ENCODE measurements at places on chromosomes 1 and 21.

- no peak for DNase-seq
Observed at GRCh38 chr1:210132582-210132981, 100.0 kb upstream of the SERTAD4 start.

DNA sequence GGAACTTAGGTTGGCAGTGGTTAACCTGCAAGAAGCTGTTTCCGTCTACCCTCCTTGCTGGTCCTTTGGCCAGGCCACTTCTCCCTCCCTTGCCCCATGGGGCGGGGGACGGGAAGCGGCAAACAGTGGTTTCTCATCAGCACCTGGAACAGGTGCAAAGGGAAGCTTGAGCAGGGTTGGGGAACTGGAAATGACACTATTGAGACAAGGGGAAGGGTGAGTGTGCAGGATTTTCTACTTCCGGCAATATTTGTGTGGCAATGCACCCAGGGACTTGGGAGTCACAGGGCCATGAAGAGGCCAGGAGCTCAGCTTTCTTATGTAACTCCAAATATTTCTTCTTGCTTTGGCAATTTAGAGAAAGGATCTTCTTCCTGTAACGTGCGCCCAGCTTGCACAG lies 29.0 kb upstream of the SARS1 start:
- no peak for DNase-seq

DNA sequence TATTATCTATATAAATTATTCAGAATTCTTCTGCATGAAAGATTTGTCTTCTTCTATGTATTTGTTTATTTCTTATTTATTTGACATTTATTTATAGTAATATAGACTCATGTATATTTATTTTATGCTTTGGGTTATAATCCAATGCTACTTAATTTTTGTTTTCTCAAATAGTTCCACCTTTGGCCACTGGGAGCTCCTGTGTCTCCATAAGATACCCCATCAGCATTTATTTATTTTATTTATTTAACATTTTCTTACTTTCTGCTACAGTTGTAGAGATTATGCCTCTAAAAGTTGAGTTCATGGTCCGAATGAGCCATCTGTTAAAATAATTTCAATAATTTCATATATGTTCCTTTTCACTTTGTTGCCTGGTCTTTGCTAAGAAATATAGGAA lies 289.4 kb downstream of the ADGRL2 start:
- no peak for DNase-seq

GRCh38 chr1:151222130-151222529 lies 23.8 kb downstream of the PIP5K1A start:
- no peak for DNase-seq

- no peak for DNase-seq
Observed at GRCh38 chr1:94142022-94142421, 21.1 kb upstream of the ABCA4 start.

DNA sequence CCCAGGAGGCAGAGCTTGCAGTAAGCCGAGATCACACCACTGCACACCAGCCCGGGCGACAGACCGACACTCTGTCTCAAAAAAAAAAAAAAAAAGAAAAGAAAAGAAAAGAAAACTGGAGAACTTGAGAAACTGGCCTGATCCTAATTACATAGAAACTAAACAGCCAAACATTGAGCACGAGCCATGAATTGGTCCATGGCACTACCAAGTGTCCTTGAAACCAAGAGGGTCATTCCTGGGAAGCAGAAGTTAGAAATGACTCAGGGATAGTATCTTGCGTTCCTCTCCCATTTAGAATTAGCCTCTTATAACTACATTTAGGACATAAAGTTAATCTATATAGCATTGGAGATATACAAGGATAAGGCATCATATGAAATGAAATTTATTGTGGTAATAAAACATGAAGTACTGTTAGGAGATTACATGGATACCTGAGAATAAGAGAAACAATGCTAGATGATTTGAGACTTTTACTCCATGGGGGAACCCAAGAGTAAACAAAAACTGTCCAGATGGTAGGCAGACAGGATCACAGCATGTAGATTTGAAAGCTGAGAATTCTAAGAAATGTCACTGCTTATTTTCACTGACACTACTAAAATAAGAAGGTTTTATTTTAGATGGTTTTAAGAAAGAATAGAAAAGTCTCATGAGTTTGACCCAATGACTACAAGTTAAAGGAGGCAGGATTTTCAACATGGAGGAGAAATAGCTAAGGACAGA lies 39.5 kb upstream of the CPLANE2 start:
- no peak for DNase-seq

DNA sequence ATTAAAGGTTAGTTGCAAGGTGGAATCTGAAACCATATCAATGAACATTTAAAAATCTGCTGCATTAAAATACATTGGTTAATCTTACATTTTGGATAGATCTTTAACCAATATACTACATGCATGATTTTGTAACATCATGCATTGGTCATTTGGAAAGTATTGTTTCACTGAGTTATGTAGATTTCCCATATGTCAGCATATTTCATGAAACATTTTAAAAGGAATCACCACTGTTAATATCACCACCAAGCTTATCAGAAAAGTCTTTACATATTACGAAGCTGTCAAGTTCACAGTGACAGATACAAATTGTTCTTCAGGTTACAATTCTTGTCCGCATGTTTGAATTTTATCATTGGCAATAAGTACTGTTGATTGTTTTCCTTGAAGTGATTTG lies 89.9 kb upstream of the ADGRL2 start:
- DNase-seq: no peak

- DNase-seq: no peak
Observed at GRCh38 chr1:8214501-8215173, 103.3 kb upstream of the SLC45A1 start.

DNA sequence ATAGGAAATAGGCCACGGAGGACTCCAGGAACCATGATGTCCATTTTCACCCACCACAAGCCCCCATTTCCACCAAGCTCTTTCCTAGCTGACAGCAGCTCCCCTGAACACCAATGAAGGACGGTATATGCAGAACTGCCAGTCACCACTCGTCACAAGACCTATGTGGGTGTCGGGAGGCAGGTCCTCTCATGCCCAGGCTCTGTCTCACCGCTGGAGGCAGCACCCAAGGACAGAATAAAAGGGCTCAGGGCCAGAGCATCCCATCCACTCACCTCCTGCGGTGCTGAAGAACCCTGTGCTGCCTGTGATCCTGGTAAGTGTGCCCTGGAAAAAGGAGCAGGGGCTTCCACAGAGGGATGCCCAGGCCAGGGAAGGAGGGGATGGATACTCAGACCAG lies at the start of gene LCE1F:
Gene LCE1F, plus strand, starts transcription at position 266 of the 400 bp plus-strand sequence. CDS start 1,232 bp downstream, outside the sequence.
- no peak for DNase-seq

DNA sequence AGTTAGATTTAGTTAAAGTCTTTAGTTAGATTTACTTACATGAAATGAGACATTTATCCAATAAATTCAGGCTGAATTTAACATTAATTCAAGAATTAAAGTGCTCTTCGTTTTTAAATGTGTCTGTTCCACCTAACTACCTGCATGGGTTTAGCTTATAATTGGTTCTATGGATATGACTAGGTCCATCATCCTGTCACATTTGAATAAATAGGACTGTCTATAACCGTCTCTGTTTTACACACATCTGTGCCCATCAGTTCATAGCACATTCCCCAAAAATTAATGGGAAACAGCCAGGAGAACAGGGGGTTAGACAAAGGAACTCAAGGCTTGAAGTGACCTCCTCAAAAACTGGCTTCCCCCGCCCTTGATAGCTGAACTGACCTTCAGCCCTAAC lies 219.6 kb downstream of the MRPL39 start:
- DNase-seq: no peak

- no peak for DNase-seq
Observed at GRCh38 chr1:227996187-227996950, 10.4 kb upstream of the WNT3A start.

- DNase-seq: no peak
Observed at GRCh38 chr1:214882616-214883015, 199.9 kb upstream of the KCNK2 start.

DNA sequence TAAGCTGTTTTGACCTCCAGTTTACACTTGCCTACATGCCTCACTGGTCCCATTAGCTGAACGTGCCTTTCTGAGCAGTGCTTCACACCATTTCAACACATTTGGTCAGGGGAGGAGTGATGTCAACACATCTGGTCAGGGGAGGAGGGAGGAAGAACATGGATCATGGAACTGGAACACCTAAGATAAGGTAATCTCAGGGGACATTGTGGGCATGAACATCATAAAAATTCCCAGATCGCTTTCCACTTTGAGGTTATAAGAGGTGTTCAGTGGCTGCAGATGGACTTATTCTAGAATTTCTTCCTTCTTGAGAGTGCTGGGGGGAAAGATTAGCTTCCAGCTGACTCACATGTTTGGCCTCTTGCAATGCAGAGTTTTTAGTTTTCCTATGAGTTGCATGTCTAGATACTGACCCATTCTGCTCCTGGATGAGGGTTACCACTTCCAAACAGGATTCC lies 2.0 kb downstream of the QSOX1 start:
- DNase-seq: no peak

- DNase-seq: no peak
Observed at GRCh38 chr21:42144679-42145568, 73.8 kb downstream of the UMODL1 start.

GRCh38 chr1:25043228-25043580 lies 113.1 kb upstream of the RUNX3 start:
- DNase-seq: no peak

DNA sequence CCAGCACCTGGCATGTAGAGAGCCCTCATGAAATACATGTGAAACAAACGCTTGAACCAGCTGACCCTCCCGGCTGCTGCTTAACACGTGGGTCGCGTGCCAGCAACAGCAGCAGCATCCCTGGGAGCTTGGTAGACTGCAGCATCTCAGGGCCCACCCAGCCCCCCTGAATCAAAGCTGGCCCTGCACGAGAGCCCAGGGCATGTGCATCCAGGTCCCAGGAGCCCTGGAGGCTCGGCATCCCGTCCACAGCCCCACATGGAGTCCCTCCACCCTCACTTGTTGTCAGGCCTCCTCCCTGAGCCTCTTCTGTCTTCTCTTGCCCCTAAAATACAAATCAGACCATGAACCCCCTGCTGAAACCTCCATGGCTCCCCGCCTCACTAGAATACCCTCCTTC lies 123.1 kb downstream of the MATN1 start:
- no peak for DNase-seq

DNA sequence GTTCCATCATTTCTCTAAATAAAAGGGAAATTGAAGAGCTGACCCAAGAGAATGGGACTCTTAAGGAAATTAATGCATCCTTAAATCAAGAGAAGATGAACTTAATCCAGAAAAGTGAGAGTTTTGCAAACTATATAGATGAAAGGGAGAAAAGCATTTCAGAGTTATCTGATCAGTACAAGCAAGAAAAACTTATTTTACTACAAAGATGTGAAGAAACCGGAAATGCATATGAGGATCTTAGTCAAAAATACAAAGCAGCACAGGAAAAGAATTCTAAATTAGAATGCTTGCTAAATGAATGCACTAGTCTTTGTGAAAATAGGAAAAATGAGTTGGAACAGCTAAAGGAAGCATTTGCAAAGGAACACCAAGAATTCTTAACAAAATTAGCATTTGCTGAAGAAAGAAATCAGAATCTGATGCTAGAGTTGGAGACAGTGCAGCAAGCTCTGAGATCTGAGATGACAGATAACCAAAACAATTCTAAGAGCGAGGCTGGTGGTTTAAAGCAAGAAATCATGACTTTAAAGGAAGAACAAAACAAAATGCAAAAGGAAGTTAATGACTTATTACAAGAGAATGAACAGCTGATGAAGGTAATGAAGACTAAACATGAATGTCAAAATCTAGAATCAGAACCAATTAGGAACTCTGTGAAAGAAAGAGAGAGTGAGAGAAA lies 38.4 kb downstream of the CENPF start:
- no peak for DNase-seq

- no peak for DNase-seq
Observed at GRCh38 chr1:221251580-221251979, 372.3 kb downstream of the HLX start.

DNA sequence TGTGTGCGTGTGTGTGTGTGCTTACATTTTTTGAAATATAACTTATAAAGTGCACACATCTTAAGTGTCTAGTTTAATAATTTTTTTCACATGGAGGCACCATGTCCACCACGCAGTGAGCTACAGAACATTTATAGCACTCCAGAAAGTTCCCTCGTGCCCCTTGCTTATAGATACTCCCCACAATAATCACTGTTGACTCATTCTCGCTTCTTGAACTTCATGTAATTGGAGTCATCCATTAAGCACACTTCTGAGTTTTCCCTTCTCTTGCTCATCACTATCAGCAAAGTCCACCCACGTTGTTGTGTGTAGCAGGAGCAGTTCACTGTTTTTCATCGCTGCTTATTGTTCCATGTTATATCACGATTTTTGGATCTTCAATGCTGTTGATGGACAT lies 78.4 kb upstream of the DISP3 start:
- no peak for DNase-seq

DNA sequence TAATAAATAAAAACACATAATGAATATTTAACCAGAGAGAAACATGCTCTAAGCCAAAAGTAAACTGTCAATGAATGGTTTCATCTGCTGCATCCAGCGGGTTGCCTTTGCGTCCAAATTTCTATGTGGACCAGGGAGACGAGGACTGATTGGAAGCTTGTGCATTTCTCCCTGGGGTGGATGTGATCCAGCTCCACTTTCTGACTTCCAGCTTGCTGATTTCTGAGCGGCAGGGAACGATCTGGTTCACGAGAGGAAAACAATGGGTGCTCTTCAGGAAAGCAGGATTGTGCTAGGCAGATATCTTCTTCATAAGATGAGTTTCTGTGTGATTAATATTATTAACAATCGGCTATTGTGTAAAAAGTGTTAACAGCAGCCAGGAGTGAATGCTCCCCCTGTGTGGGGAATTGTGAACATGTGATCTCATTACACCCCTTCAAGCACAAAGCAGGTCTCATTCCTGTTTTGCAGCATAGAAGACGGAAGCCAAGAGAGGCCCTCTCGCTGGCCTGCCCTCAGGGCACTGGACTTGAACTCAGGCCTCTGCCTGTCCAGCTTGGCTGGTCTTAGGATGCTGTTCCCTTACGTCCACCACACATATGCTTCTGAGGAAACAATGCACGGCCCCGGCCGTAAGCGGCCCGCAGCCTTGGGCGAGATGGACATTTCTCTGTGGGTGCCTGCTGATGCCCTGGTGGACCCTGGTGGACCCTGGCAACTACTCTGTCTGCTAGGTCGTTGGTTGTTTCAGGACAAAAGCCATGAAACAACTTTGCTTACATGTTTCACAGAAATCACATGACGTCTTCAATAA lies 183.4 kb upstream of the C1orf174 start:
- no peak for DNase-seq

GRCh38 chr1:229170274-229170673 lies 100.6 kb upstream of the RAB4A start:
- DNase-seq: no peak

DNA sequence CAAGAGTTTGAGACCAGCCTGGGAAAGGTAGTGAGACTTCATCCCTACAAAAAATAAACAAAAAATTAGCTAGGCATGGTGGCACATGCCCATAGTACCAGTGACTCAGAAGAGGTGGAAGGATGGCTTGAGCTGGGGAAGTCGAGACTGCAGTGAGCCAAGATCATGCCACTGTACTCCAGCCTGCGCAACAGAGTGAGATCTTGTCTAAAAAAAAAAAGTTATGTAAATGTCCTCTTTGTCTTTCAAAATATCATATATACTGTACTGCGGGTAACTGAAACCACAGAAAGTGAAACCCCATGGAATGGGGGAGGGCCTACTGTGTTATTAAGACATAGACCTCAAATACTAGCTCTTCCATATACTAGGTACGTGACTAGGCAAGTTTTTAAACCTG lies 20.8 kb downstream of the ACADM start:
- DNase-seq: no peak

- no peak for DNase-seq
Observed at GRCh38 chr1:43056981-43057391, 98.3 kb upstream of the SLC2A1 start.
